ENCODE measurements at places on chromosomes 6 and 20. TPM values are rescaled to one million over a fixed set of nuclear protein-coding genes. Genes with fewer than 3 reads are reported as not detected.

Gene SAMD5
- total RNA-seq = 0.39 TPM

Gene ASIP
- not detected for total RNA-seq

GRCh38 chr20:59150821-59151251 lies 12.8 kb upstream of the ZNF831 start:
- DNase-seq = no peak

- DNase-seq = no peak
Measured at GRCh38 chr6:83962582-83962981, 71.0 kb upstream of the MRAP2 start.

Gene DACT2
- total RNA-seq = 0.48 TPM

DNA sequence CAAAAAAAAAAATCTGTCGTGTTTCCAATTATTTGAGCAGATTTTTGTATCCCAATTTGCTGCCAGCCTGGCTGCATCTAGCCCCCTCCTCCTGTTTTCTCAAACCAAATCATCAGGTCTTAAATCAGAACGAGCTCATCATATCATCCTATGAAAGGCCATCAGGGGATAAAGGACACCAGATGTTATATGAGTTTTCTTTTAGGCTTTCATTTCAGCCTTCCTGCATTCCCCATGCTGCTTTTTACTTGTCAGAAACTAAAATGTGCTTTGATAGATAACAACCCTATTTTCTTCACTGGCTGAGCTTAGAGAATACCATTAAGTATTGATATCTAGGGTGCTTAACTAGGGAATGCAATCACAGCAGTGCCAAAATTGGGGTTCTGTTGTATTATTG lies 968.4 kb upstream of the SLC35B3 start:
- DNase-seq = no peak

DNA sequence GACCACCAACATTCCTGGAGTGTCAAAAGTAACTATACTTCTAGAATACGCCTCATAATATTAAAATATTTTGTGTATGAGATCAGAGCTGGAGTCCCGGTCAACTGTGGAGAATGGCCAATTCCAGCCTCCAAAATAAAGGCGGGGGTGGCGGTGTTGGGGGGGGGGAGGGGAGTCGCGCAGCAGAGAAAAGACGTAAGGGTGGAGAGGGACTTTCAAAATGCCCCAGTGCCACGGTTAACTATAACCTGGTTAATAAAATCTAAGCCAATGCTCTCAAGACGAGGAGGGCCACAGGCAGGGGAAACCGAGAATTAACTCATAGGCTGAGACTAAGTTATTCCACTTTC lies 1.3 kb downstream of the NUP153 start:
- no peak for DNase-seq

Gene UNC93A
- not detected for total RNA-seq
